ENCODE measurements at places on chromosomes 6 and 20. TPM values are rescaled to one million over a fixed set of nuclear protein-coding genes. Genes with fewer than 3 reads are reported as not detected.

DNA sequence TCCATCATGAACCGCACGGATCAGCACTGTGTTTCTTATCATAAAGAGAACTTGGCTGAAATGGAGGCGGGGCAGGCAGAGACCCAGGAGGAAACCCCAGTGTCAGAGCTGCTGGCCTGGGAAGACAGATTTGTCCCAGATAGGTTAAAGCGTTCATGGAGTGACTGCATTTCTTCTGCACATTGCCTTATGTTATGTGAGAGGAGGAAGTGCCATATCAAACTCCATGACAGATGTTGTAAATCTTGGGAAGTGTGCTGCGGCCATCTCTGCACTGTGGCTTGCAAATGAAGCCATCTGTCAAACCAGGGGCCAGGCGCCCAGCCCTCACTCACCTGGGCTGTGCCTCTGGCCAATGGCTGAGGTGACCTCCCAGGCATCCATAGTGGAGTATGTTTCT is 163.0 kb downstream of the SLC24A3 start:
- DNase-seq: no peak
- no peak overlapping the region for H3K27ac ChIP-seq

- peaks cover 15% of the 10 kb centered on the region for H3K4me1 ChIP-seq
- peak; percentile 74 for DNase-seq
These were observed 39.0 kb upstream of the SLCO4A1 start for GRCh38 chr20:62603021-62603906.

DNA sequence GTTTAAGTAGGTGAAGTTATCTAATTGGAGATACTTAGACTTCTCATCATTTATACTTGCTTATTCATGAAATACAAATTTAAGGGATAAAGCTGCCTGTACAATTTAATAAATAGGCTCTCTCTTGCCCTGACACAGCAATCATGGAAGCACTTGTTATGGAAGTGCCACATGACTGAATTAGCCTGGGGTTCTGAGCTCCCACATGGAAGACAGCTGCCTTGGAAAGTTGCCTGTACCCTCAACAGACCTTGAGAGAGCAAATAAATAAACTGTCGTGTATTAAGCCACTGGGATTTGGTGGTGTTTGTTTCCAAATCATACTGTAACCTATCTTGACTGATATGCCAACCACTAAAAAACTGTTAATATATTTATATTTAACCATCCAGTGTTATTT is 87.0 kb upstream of the RSPO3 start:
- no peaks in the 10 kb centered on the region for H3K36me3 ChIP-seq
- H3K27me3 ChIP-seq: no peaks in the 10 kb centered on the region
- no peaks in the 10 kb centered on the region for H3K4me1 ChIP-seq
- DNase-seq: no peak

GRCh38 chr6:72048080-72048479 is 161.7 kb downstream of the RIMS1 start:
- H3K27ac ChIP-seq: no peak overlapping the region
- peak; percentile 3 for DNase-seq
- no peaks in the 10 kb centered on the region for H3K36me3 ChIP-seq
- H3K4me1 ChIP-seq: no peaks in the 10 kb centered on the region
- no peak overlapping the region for H3K4me3 ChIP-seq

CDKN1A gene
- total RNA-seq: 932 TPM

GRCh38 chr6:69948479-69949114 is 82.2 kb downstream of the COL19A1 start:
- no peaks in the 10 kb centered on the region for H3K27me3 ChIP-seq
- no peaks in the 10 kb centered on the region for H3K36me3 ChIP-seq
- no peak for DNase-seq
- no peak overlapping the region for H3K4me3 ChIP-seq
- H3K4me1 ChIP-seq: no peaks in the 10 kb centered on the region

- no peaks in the 10 kb centered on the region for H3K36me3 ChIP-seq
- no peaks in the 10 kb centered on the region for H3K27me3 ChIP-seq
- no peak for DNase-seq
- H3K27ac ChIP-seq: peak overlapping the region; percentile 98
These were observed 58.3 kb downstream of the RIN2 start for GRCh38 chr20:19816386-19816785.

DNA sequence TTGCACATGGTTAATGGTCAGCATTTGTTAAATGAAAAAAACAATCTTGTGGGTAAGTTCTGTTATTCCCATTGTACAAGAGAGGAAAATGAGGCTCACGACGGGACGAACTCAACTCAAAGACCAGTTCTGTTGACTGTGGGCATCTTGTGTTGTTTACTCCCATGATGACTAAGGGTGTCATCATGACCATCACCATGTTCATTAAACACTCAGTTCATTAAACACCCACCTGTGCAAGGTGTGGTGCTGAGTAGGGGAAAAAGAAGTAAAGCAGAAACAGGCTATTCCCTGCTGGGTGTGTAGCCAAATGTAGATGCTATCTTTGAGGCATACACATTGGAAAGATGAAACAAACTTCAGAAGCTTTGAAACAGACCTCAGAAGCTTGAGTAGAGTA is 4.5 kb downstream of the CHMP4B start:
- H3K27ac ChIP-seq: no peak overlapping the region
- peaks cover 19% of the 10 kb centered on the region for H3K4me1 ChIP-seq
- H3K4me3 ChIP-seq: no peak overlapping the region

Measured in astrocyte (in vitro differentiated cells and primary cell).